ENCODE measurements at places on chromosomes 7 and 10. TPM values are rescaled to one million over a fixed set of nuclear protein-coding genes. Genes with fewer than 3 reads are reported as not detected.

Gene AASS
- 27.8 TPM for total RNA-seq

GRCh38 chr7:87316846-87317552 is 28.5 kb upstream of the CROT start:
- peak; percentile 76 for DNase-seq

DNA sequence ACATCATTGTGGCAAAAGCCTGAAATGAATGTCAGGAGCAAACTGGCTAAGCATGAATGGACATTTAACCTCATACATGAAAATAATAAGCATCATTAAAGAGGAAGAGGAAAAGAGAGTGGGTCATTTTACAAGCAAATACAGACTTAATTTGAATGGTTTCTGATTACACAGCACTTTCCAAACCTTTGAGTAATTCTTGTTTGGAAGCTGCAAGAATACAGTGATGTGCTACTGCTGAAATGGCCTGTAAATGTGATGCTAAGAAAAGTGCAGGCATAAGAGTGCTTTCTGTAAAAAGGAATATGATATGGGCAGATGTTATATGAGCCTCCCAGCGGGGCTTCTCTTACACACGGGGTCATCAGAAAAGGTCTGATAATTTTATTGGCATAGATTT is 30.2 kb downstream of the TAS2R16 start:
- no peak for DNase-seq

- DNase-seq: peak; percentile 56
Observed at GRCh38 chr7:27197137-27198042, 2.5 kb downstream of the HOXA13 start.

Gene RBP3
- not detected for total RNA-seq

GRCh38 chr7:127413962-127414361 is 21.5 kb upstream of the ZNF800 start:
- DNase-seq: no peak

DNA sequence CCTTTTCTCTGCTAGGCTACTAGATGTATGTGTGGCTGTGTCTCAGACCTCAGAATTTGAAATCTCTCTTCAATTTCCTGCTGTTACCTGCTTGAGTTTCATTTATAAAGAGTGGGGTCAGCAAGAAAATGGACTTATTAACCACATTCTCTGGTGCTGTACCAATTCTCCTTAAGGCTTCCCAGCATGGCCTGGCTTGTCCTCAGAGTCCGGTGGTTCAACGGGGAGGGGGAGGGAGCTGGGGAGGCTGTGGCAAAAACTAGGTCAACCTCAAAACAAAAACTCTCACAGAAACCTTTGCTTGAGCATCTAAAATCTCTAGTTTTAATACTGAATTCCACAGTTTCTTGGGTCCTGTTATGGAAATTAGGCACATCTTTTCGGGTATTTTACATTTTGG is 389.1 kb upstream of the COBL start:
- DNase-seq: no peak

DNA sequence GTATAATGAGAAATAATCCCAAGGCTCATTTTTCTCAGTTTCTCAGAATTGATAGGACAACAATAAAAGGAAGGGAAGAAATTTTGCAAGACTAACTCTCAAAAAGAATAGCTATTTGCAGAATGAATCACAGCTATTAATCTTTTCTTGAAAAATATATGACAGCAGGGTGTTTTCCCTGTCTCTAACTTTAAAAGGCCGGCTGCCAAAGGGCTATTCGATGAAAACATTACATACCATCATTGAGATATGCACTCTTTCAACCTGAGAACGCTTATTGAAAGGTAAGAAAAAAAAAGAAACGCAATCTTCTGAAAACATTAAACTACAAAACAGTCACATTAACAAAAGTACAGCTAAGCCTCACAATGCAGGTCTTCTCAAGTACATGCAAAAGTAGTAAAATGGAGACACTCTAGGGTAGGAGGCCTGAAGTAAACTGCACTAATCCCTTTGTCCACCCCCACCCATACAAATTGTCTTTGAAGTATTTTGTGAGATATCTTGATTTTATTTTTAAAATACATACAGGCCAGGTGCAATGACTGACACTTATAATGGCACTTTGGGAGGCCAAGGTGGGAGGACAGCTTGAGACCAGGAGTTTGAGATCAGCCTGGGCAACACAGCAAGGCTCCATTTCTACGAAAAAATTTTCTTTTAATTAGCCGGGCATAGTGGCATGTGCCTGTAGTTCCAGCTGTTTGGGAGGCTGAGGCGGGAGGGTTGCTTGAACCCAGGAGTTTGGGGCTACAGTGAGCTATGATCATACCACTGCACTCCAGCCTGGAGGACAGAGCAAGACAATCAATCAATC is 83.0 kb downstream of the PARD3 start:
- peak; percentile 89 for DNase-seq

- no peak for DNase-seq
Observed at GRCh38 chr10:78920011-78920410, 148.8 kb upstream of the ZMIZ1 start.

Gene KIAA1549
- total RNA-seq: 12.4 TPM

Gene CRTAC1
- total RNA-seq: 0.72 TPM

DNA sequence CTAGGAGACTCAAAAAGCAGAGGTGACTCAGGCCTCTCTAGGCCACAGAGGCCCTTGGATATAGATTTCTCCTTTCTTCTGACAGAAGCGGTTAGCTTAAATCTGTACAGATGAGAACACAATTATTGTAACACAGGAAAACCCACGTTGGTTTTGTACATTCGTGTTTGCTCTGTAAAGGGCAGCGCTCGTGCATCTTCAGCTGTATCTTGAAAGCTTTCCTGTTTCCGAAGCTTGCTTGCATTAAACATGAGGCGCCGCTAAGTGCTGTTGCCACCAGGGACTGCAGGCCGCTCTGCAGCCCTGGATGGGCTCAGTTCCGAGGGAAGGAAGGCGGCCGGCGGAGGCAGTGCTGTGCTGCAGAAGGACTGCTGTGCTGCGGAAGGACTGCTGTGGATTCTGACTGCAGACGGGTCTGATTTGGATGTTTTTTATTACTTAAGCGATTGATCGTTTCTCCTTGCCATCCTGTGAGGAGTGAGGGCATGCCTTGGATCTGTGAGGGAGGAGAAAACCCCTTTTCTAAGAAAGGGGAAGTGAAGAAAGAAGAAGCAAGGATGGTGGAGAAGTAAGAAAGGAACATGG is 53.3 kb downstream of the FHIP2A start:
- no peak for DNase-seq

DNA sequence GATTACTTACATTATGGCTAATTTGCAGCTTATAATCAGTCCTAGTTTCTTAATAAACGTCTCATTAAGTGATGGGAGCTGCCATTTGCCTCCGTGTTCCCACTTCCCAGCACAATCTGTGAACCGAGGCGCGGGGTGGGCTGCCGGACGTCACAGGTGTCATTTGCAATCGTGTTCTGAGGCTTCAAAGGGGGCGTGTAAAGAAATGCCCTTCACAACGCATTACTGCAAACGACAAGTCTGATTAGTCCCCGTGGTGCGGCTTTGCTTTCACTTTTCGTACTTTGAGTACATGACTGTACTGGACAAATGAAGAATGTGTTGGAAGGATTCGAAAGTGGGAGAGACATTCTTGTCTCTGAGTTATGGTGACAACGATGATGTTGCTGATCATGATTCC is 614.2 kb upstream of the ADARB2 start:
- DNase-seq: no peak

Gene FRMPD2
- 0.42 TPM for total RNA-seq

DNA sequence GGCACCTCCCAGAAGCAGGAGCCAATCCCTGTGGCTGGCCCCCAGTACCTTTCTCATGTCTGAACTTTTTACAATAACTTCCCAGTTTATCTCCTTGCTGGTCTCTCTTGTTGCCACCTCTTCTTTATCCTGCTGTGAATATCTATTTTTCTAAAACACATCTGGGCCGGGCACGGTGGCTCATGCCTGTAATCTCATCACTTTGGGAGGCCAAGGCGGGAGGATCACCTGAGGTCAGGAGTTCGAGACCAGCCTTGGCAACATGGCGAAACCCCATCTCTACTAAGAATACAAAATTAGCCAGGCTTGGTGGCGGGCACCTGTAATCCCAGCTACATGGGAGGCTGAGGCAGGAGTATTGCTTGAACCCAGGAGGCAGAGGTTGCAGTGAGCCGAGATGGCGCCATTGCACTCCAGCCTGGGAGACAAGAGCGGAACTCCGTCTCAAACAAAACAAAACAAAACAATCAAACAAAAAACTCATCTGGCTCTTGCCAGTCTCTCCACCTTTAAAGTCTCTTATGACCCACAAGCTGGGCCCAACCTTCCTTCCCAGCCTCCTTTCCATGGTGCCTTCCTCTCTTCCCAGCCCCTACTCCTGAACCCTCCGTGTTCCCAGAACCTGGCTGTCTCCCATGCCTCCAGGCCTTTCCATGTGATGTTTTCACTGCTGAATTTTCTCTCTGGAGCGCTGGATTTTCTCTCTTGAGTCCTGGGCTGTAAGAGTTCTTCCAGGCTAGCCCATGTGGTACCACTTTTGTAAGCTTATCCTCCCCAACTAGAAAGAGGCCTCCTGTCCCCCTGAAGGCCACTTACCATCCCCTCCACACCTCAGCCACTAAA is 51.3 kb downstream of the HIP1 start:
- no peak for DNase-seq

DNA sequence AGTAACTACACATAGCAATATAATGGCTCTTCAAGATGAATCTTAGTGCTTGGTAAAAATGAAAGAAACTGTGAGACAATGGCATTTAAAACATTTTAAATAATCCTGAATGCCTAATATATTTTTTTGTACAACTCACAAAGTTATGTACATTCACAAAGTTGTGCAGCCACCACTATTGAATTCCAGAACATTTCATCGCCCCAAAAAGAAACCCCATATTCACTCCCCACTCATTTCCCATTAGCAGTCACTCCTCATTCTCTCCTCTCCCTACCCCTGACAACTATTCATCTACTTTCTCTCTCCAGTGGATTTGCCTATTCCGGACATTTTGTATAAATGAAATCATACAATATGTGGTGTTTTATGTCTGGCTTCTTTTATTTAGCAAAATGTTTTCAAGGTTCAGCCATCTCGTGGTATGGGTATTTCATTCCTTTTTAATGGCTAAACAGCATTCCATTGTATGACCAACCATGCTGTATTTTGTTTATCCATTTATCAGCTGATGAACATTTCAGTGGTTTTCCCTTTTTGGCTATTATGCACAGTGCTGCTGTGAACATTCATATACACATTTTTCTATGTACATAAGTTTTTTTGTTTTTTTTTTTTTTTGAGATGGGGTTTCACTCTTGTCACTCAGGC is 34.7 kb downstream of the ENTPD7 start:
- DNase-seq: no peak

GRCh38 chr10:61142987-61143386 is 199.0 kb upstream of the RHOBTB1 start:
- no peak for DNase-seq

GRCh38 chr7:129864042-129864441 is 88.7 kb downstream of the UBE2H start:
- DNase-seq: peak; percentile 39

DNA sequence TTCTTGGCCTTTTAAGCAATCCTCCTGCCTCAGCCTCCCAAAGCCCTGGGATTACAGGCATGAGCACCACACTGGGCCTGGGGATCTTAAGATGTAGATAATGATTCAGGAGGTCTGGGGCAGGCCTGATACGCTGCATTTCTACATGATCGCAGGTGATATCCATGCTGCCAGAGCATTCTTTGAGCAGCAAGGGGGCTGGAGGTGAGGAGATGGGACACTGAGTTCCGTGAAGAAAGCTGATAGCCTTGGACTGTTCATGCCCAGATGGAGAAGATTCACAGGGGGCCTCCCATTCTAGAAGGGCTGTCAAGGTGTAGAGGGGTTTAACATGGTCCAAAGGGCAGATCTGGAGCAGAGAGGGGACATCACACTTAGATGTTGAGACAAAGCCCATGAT is 480.3 kb downstream of the RPS24 start:
- DNase-seq: no peak

Measured in endothelial cell of umbilical vein (primary cell).